ENCODE measurements at places on chromosomes 16 and 17.

GRCh38 chr17:76840884-76841775 is 27.1 kb upstream of the MGAT5B start:
- no peak for DNase-seq

GRCh38 chr16:16075488-16076422 is 126.3 kb downstream of the ABCC1 start:
- no peak for DNase-seq

DNA sequence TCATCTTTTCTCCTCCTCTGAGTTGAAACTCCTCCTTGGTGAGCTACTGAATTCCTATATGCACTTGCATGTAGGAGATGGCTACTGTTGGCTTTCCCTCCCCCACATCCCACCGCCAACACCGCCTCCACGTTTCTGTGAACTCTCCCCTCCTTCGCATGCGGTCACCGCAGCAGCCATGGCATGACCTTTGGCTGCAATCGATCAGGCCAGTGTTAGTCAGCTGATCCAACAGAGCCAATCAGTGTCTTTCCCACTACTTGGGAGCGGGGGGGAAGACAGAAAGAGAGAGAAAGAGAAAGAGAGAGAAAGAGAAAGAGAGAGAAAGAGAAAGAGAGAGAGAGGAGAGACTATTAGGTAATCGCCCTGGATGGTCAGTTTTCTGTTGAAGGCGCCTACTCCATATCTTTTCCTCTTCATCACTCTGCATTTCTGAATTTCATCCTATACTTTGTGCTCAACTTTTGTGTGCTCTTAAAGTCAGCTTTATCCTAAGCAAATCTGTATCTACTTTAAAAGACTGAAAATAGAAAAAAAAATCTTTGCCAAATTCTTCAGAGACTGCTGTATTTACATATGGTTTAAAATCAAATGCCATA is 22.7 kb downstream of the ASGR1 start:
- no peak for DNase-seq

DNA sequence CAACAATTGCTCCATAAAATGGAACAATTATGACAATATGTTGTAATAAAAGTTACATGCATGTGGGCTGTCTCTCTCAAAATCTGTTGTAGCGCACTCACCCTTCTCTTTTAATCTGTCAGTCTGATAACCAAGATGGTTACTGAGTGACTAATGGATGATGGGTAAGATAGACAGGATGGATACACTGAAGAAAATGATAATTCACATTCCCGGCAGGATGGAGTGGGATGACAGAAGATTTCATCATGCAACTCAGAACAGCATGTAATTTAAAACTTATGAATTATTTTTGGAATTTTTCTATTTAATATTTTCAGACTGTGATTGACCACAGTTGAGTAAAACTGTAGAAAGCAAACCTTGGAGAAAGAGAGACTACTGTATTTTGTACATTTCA is 30.5 kb downstream of the CDH13 start:
- DNase-seq: peak; percentile 30

DNA sequence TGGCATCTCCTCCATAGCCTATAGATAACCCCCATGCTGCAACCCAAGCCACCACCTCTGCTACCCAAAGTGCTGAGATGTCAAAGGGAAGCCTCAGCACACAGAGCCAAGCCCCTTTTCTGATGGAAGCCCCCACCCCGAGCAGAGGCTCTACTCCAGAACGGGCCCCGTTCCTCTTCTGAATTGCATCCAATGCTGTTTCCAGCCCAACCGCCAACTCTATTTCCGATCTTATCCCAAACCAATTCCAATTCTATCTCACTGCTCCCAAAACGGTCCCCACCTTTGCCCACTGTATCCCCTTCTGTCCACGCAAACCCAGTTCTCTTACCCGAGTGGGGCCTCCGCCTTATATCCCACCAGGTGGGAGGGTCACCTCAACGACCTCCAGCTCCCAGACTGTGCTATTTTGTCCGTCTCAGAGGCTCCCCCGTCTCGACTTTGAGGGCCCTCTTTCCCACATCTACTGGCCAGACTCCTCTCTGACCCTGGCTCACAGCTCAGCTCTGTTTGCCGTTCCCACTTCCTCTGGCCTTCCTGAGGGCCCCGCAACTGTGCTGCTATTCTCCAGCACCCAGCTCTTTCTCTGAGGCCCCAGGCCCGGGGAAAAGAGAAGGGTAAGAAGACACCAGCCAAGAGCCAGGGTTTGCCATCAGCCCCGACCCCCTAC is 487 bp downstream of the SRL start:
- no peak for DNase-seq

Measured in mammary epithelial cell (primary cell).